ENCODE measurements at places on chromosomes 5 and 9.
A peak's percentile ranks its signal among the peaks of the same experiment; 100 is the strongest.

DNA sequence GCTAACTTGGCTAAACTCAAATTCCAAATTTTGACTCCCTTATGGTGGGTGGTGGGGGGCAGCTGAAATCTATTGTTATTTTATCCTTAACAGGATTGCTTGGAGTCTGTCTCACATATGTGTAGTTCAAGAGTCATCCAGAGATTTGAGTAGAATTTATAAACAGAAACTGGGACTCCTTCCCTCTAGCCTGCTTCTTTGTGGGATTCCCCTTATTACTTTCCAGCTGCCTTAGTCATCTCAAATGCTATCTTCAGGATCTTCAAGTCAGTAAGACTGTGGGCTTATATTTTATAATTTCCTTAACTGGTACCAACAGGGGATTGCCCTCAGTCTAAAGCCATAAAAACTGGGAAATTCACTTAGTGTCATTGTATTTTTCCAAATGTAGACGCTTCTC is 55.5 kb downstream of the NNT start:
- no peak for DNase-seq

DNA sequence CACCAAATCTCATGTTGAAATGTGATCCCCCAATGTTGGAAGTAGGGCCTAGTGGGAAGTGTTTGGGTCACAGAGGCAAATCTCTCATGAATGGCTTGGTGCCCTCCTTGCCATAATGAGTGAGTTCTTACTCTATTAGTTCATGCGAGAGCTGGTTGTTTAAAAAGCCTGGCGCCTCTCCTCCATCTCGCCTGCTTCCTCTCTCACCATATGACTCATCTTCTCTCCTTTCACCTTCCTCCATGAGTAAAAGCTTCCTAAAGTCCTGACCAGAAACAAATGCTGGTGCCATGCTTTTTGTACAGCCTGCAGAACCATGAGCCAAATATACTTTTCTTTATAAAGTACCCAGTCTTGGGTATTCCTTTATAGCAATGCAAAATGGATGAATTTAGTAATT is 20.9 kb upstream of the ARHGAP26 start:
- no peak for DNase-seq

DNA sequence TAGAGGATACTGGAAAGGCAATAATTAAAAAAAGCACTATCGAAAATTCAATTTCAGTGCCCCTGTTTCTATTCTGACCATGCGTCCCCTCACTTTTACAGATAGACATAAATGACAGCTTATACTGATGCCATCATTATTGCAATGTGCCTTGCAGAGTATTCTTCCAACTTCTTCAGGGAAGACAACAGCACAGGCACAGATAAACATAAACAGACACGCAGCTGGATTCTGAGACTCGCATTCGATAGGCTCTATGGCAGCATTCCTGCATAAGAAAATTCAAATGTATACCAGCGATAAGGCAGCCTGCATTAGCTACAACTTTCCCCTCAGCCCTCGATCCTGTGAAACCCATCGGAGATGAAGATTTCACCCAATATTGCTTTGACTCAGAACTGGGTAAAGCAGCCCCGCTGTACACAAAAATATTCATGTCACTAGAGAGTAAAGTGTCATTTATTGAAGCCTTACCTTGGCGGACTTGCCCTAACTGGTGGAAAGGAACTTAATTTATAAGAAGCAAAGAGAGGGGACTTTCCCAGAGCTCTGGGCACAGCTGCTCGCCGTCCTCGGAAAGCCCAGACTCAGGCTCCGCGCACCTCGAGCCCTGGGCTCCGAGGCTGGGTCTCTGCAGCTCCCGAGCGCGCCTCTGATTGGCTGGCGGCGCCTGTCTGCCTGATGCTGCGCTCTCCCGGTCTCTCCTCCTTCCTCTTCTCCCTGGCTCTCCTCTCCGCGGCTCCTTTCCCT is at the start of gene CDH18:
Gene CDH18 (minus strand): TSS at position 589 of the 750 bp plus-strand sequence. CDS start 149,214 bp downstream, outside the sequence.
- peak; percentile 85 for DNase-seq

DNA sequence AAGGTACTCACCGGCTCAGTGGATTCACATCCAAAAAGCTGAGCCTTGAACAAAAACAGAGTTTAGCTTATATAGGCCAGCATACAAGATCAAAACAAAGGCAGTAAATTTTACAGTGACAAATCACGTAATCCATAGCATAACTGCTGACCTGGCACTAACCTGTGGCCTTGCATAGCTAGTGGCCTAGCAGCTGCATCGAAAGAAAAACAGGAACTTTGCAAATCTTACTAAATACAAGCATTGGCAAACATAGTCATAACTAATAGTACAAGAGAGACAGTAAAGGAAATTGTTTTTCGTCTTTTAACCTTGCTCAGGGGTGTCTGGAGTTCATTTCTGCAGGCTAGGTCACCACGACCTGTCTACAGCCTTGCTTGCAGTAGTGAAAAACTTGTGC is 4.8 kb downstream of the HSDL2 start:
- DNase-seq = no peak

- DNase-seq = no peak
Observed at GRCh38 chr9:33794560-33794959, 801 bp upstream of the PRSS3 start.

DNA sequence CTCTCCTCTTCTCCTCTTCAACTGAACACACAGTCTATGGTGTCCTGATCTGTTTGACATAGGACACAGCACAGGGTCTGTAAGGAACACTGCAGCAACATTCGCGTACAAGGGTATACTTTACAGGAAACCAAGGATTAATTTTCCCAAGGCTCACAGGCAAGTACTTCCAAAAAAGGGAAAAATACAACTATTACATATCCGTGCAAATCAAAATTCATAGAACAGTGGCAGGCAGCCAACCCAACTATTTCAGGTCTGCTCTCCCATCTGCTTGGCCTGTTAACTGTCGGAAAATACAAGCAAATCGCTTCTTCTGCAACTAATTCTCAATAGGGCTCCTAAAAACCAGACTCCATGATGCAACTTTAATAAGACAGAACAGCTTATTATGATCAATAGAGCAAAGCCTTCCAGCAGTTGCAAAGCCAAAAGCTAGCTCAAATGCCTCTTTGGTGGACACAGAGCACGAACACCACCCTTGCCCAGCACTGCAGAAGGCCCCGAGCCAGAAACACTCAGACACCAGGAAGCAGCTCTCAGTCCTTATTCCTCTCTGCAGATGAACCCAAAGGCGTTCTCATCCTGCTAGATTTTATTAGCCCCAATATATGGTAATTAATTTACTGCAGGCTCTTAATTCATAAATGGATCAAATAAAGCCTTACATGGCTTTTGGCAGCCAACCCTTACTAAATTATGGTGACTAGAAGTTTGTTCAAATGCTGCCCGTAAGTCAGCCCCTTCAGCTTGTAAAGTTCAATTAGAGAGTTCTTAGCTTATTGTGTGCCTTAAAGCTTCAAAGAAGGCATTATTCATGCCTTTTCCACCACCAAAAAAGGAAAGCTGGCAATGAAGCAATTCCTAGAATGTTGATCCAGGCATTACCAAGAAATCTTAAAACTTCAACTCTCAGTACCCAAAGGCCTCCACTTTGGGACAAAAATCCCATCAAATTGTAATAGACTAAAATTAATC is 68.8 kb downstream of the ZNF608 start:
- peak; percentile 42 for DNase-seq

- no peak for DNase-seq
Observed at GRCh38 chr9:120265791-120266190, 314.2 kb downstream of the CDK5RAP2 start.

DNA sequence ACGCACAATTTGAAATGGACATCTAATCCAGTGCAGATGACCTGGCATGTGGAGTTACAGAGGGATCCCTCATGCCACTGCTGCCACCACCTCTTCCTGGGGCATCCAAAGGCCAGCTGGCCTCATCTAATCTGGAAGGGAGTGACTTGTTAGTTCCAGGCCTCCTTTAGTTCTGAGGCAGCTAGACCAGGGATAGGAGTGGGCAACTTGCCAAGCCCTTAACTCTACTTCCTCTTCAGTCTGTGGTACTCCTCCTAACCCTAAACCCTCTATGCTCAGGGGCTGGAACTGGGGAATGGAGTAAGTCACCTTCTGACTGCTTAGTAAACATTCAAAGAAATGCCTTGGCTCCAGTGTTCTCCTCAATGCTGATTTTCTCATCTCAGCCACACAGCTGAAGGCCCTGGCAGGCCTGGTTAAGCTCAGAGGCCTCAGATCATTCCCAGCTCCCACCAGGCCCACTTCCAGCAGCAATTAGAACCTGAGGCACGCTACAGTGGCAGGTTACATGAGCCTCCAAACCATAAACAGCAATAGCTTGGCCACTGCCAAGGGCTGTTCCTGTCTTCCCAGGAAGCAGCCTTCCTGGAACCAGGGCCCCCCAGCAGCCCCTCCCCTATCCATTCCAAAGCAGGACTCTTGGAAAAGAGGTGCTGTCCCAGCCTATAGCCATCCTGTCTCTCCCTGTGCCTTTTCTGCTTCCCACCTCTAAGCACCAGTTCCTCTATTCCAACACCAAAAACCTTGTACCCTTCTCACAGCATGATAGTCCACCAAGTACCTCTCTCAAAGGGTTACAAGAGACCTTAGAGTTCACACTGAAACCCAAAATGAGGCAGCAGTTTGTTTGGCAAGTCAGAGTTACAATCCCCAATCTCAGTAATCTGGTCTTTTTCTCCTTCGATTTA is 2.0 kb downstream of the EIF4EBP3 start:
- no peak for DNase-seq
